CD4-positive, alpha-beta memory T cell (primary cell): ENCODE measurements at places on chromosomes 5 and 9. TPM values are rescaled to one million over a fixed set of nuclear protein-coding genes. Genes with fewer than 3 reads are reported as not detected.

The SHISAL2B gene
- total RNA-seq = not detected

The FOXI1 gene
- not detected for total RNA-seq

The ORM1 gene
- not detected for total RNA-seq

The INSYN2B gene
- not detected for total RNA-seq

The LVRN gene
- total RNA-seq = not detected

The SPINK7 gene
- not detected for total RNA-seq

The IL9 gene
- not detected for total RNA-seq

DNA sequence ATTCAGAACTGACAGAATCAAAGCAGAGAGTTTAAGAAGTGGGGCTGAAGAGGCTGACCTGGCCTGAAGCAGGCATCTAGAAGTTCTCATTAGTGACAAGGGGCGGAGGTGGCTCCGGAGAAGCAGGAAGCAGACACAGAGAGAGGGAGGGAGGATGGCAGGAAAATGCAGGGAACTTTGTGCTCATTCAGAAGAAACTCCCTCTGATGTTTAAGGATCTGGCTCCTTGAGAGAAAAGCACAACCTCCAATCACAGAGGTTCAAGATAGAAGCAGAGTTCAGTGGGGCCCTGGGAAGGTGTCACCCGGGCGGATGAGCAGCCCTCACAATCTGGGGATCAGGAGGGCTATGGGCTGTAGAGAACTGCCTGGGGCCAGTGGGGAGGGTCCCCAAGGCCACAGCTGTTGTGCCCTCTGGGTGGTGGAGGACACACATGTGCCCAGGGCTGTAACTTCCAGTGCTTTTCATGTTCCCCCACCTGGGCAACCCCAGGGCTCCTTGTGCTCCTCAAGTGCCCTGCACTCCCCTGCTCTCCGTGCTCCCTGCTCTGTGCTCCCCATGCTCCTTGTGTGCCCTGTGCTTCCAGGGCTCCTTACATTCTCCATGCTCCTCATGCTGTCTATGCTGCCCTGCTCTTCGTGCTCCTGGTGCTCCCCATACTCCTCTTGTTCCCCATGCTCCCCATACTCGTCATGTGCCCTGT is 51.4 kb downstream of the TRIP13 start:
- H3K27ac ChIP-seq = no peak overlapping the region
- no peaks in the 10 kb centered on the region for H3K36me3 ChIP-seq
- no peak for DNase-seq
- no peaks in the 10 kb centered on the region for H3K4me1 ChIP-seq

DNA sequence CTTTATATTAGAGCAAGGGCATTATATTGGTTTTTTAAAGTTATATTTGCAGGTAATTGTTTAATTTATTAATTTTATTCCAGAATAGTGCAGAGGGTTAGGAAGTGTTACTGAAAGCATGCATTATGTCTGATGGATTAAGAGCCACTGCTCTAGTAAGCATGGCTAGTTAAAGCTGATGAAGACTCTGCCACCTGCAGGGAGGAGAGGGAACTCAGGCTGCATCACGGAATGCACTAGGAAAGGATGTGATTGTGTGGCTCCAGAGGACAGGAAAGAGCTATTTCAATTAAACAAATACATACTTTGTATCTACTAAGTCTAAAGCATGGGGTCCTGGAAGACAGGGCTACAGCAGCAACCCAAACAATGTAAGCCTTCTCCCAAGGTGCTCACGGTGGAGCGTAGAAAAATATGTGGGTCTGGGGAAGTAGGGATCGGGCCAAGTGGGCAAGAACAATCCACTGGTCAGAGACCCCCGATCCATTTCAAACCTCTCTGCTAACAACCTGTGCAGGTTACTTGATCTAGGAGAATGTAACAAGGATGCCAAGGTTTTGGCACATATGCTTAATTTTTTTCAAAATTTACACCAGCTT is 15.3 kb upstream of the GRXCR2 start:
- no peak for DNase-seq
- no peak overlapping the region for H3K4me3 ChIP-seq
- no peaks in the 10 kb centered on the region for H3K36me3 ChIP-seq
- no peaks in the 10 kb centered on the region for H3K4me1 ChIP-seq
- no peaks in the 10 kb centered on the region for H3K27me3 ChIP-seq

- H3K36me3 ChIP-seq = no peaks in the 10 kb centered on the region
- H3K27ac ChIP-seq = no peak overlapping the region
- no peak for DNase-seq
These were observed 136.2 kb downstream of the MPDZ start for GRCh38 chr9:13143281-13143680.

DNA sequence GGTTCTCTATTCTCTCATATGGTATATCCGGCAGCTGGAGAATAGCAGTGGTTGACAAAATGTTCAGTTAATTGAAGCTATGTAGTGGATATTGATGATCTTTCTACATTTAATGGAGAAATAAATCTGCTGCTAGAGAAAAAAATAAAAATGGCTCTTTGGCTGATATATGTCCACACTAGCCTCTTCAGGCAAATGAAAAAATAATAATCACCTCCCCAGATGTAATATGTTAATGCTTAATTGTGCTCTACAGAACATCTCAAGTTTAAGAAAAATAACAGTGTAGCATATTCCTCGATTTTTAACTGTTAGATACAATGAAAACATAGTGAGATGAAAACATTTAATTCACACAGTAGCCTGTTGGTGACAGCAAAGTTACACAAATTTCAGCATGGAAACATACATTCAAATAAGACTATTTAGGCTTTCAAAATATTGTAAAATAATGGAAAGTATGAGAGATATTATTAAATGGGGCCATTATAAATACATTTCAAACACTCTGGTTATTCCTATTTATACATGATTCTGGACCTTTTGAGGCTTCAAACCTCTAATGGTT is 543.0 kb downstream of the MAT2B start:
- H3K4me3 ChIP-seq = no peak overlapping the region
- no peaks in the 10 kb centered on the region for H3K4me1 ChIP-seq
- H3K36me3 ChIP-seq = no peaks in the 10 kb centered on the region
- H3K27ac ChIP-seq = no peak overlapping the region
- H3K27me3 ChIP-seq = no peaks in the 10 kb centered on the region
- no peak for DNase-seq

DNA sequence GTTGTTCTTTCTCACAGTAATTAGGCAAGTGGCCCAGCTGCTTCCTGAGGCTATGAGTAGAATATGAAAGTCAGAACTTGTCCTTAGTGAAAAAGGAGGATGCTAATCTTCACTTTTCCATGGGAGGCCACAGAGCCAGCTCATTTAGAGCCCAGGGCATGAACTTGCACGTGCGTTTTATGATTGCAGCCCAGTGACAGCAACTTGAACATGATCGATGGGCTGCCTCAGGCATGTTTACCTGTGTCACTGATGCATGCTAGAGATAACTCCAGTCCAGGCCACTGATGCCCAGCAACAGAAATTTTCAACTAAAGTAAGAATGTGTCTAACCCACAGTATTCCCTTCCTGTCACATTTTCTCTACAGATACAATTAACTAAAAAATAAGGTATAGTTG is 179.3 kb downstream of the CTNND2 start:
- no peak overlapping the region for H3K27ac ChIP-seq
- H3K36me3 ChIP-seq = no peaks in the 10 kb centered on the region
- no peak overlapping the region for H3K4me3 ChIP-seq
- no peak for DNase-seq

DNA sequence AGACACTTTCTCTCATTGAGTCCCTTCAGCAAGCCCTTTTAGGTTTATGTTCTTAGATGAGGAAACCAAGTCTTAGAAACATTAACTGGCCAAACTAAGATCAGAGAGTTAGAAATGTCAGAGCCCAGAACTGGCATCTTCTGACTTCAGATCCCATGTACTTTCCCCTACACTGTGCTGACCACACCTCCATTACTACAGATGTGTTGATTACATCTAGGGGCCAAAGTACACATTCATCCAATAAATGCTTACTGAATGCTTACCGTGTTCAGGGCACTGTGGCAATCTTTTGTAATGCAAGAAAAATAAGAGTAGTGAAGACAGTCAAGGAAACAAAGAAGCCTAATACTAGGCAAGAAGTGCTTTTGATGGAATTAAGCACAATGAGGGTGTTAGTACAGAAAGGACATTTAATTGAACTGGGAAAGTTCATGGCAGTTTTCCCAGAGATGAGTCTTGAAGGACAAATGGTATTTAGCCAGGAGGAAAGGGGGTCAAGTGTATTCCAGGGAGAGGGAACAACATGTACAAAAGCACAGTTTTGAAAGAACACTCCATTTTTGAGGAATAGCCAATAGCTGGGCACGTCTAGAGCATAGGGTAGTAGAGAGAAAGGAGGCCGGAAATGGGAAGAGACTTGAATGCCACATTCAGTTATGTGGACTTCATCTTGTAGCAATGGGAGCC is 89.7 kb upstream of the CDKN2B start:
- no peak for DNase-seq
- no peak overlapping the region for H3K27ac ChIP-seq
- H3K4me1 ChIP-seq = peaks cover 20% of the 10 kb centered on the region

DNA sequence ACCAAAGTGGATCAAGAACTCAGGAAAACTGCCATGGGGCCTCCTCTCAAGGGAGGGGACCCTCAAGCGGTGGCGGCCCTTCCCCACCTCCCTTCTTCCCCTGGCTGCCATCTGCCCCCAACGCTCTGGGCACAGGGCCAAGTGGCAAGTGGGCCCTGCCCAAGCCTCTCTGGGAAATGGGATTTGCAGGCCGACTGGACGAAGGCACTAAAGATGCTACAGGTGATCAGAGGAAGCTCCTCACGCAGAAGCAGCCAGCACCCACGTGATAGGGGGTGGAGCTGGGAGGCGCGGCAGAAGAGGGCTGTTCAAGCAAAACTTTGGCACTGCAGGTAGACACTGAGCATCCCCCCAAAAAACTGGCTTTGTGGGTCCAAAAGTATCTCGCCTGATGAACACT is 52.7 kb upstream of the UBTD2 start:
- H3K36me3 ChIP-seq = no peaks in the 10 kb centered on the region
- H3K4me3 ChIP-seq = no peak overlapping the region
- H3K27ac ChIP-seq = no peak overlapping the region
- DNase-seq = no peak
- no peaks in the 10 kb centered on the region for H3K27me3 ChIP-seq
- H3K4me1 ChIP-seq = no peaks in the 10 kb centered on the region

DNA sequence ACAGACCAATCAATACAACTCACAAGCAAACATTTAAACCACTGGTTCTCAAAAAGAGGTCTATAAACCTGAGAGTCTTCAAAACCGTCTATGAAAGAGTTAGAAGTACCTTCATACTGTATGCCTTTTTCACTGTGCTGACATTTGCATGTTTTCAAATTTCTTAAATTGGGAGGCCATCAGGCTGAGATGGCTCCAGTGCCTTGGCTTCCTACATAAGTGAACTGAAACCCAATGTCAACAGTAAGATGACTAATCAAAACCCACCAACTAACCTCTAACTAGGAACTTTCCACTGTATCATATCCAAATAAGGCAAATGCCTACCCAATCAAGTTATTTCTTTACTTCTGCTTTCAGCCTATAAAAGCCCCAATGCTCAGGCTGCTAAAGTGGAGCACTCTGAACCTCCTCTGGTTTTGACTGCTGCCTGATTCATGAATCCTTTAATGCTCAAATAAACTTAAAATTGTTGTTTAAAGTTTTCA is 35.1 kb downstream of the FAM13B start:
- no peaks in the 10 kb centered on the region for H3K27me3 ChIP-seq
- DNase-seq = no peak
- H3K4me3 ChIP-seq = no peak overlapping the region
- no peak overlapping the region for H3K27ac ChIP-seq
- H3K4me1 ChIP-seq = peaks cover 5% of the 10 kb centered on the region

- H3K36me3 ChIP-seq = no peaks in the 10 kb centered on the region
- H3K27me3 ChIP-seq = no peaks in the 10 kb centered on the region
- no peaks in the 10 kb centered on the region for H3K4me1 ChIP-seq
- DNase-seq = no peak
These were observed 1728.3 kb upstream of the CDH9 start for GRCh38 chr5:28766565-28767158.

GRCh38 chr9:123834889-123835562 is 94.9 kb downstream of the DENND1A start:
- H3K36me3 ChIP-seq = no peaks in the 10 kb centered on the region
- H3K4me1 ChIP-seq = peaks cover 13% of the 10 kb centered on the region
- H3K27ac ChIP-seq = no peak overlapping the region
- H3K4me3 ChIP-seq = no peak overlapping the region
- DNase-seq = no peak

GRCh38 chr5:154221371-154221896 is 30.9 kb downstream of the GALNT10 start:
- H3K36me3 ChIP-seq = no peaks in the 10 kb centered on the region
- no peak overlapping the region for H3K4me3 ChIP-seq
- peak overlapping the region; percentile 42 for H3K27ac ChIP-seq
- H3K4me1 ChIP-seq = peaks cover 39% of the 10 kb centered on the region
- H3K27me3 ChIP-seq = no peaks in the 10 kb centered on the region
- DNase-seq = peak; percentile 49

DNA sequence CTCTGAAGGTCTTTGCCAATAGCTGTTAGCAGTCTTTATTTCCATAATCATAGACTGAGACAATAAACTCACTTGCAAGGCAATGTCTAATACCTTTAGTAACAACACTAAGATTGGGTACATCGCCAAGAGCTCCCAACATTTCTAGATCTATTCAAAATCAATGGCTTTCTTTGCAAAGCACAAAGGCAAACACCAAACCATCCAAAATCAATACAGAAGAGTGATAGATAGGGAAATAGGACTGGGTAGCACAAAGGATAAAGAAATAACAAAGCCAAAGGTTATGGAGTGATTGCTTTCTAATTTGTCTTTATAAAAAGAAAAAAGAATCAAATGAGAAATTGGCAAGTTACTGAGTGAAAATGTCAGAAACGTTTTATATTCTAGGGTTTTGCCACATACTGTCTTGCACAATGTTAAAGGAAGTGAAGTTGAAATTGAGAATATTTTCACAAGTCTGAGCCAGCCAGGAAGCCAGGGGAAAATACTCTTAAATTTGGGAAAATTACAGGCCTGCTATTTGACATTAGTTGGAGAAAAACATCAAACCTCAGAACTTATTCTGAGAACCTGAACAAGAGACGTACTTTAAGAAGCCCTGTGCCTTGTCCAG is 53.3 kb upstream of the LHFPL2 start:
- DNase-seq = no peak
- H3K36me3 ChIP-seq = no peaks in the 10 kb centered on the region
- H3K4me1 ChIP-seq = no peaks in the 10 kb centered on the region
- H3K4me3 ChIP-seq = no peak overlapping the region

- DNase-seq = no peak
- H3K4me1 ChIP-seq = no peaks in the 10 kb centered on the region
- H3K27ac ChIP-seq = no peak overlapping the region
- no peaks in the 10 kb centered on the region for H3K27me3 ChIP-seq
- no peak overlapping the region for H3K4me3 ChIP-seq
These were observed 31.6 kb upstream of the ENHO start for GRCh38 chr9:34554211-34555001.
